ENCODE measurements at places on chromosomes 7 and 10. TPM values are rescaled to one million over a fixed set of nuclear protein-coding genes. Genes with fewer than 3 reads are reported as not detected.

Gene EBLN1
- not detected for polyA plus RNA-seq

Gene CYP2W1
- 3.3 TPM for polyA plus RNA-seq

Gene GPR26
- polyA plus RNA-seq, result 0.05 TPM

Gene GRK5
- polyA plus RNA-seq, result 18.6 TPM

GRCh38 chr7:42978496-42978895 is 46.3 kb downstream of the MRPL32 start:
- DNase-seq, result no peak

DNA sequence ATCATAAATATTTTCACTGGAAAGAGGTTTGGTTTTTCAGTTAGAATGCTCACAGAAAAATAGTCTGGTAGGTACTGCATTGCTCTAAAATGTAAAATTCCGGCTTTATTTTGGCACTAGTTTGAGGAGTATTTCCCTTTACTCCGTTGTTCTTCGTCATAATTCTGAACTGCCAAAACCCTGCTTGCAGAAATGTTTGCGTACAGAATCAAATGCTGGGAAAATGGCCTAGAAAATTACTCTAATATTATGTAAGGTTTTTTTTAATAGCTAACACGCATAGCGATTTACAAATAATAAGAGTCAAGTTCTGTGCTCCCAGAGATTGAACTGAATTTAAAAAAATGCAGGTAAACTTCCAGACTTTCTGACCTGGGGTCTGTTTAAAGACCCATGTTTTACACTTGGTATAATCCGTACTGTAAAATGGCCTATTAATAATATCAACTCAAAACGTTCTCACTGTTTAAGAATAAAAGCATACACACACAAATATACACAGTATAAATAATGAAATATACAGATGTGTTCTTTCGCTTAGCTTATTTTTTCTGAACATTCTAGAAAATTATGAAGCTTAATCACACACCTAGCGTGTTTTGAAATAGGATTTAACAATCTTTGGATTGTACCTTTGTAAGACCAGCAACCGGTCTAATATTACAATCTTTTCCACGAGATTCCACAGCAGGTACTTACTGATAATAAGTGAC is 23.5 kb upstream of the ANLN start:
- no peak for DNase-seq

GRCh38 chr10:60737242-60737641 is 41.0 kb upstream of the CDK1 start:
- no peak for DNase-seq

- no peak for DNase-seq
These were observed 120.6 kb downstream of the SAMD9 start for GRCh38 chr7:92997152-92997551.

DNA sequence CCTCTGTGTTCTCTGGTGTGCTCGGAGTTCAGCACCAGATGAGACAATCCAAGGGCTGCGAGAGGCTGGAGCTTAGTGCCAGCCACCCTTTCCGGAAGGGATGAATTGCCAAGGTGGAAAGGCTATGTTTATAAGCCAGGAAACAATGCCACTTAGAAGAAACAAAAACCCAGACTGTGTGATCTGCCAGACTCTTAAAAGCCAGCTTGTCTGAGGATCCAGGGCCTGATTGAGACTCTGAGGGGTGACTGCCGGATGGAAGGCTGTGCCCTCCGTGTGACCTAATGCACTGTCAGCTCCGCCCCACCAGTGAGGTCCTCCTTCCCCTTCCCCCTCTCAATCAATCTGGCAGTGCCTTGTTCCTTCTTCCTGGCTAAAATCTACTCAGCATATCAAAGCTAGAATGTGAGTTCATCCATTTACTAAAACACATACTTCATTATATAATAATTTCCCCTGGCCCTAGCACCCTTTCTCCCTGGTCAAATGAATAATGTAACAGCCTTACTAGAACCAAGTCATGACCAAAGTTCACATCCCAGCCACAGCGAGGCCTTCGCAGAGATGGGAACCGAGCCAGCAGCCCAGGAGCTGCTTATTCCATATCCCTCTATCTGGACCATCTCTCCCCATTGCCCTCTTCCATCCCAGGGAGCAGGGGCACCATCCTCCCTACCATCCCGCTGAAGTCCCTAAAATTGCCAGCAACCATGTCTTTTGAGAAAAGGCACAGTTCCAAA is 25.5 kb downstream of the FAM107B start:
- DNase-seq, result no peak

Gene FAM237B
- polyA plus RNA-seq, result 0.33 TPM

DNA sequence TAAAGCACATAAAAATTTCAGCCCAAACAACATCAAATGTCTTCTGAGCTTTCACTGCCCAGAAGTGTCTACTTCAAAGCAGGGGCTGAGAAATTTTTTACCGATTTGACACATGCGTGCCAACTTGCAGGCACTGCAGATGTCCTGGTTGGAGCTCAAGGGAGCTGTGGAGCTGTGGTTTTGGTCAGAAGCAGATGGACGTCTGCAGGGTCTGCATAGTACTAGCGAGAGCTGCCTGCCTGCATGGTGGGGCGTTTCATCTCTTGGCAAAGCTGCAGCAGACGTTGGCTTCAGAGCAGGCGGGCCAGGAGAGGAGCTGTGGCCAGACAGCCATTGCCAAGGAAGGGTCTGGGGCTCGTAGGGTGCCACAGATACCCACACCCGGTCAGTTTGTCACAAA is 296.7 kb downstream of the GLRX3 start:
- no peak for DNase-seq

- no peak for DNase-seq
These were observed 16.0 kb upstream of the RBM20 start for GRCh38 chr10:110628161-110628560.

GRCh38 chr7:116145245-116145852 is 65.0 kb upstream of the TES start:
- no peak for DNase-seq

- no peak for DNase-seq
These were observed 76.8 kb downstream of the GATA3 start for GRCh38 chr10:8130973-8131911.

GRCh38 chr10:88660598-88660884 is 3.7 kb upstream of the LIPF start:
- no peak for DNase-seq

Gene INHBA
- polyA plus RNA-seq, result 4.0 TPM

DNA sequence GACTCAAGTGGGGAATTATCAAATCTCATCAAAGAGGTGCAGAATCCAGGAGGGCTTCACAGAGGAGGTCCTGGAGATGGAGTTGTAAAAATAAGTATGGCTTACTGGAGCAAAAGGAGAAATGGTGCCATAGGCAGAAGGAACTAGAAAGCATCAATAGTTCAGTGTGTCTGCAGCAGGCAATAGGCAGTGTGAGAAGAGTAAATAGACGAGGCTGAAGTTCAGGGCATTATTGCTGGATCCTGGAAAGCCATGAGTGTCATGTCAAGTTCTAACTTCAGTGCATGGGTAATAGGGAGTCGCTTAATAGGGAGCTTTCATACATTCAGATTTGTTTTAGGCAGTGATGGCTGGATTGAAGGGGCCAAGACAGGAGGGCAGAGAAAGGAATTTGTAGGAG is 39.3 kb downstream of the CYP26A1 start:
- DNase-seq, result no peak

- no peak for DNase-seq
These were observed 256.7 kb upstream of the DGKB start for GRCh38 chr7:15159261-15159660.

- DNase-seq, result no peak
These were observed 110.7 kb downstream of the SEMA3A start for GRCh38 chr7:84083846-84084245.

DNA sequence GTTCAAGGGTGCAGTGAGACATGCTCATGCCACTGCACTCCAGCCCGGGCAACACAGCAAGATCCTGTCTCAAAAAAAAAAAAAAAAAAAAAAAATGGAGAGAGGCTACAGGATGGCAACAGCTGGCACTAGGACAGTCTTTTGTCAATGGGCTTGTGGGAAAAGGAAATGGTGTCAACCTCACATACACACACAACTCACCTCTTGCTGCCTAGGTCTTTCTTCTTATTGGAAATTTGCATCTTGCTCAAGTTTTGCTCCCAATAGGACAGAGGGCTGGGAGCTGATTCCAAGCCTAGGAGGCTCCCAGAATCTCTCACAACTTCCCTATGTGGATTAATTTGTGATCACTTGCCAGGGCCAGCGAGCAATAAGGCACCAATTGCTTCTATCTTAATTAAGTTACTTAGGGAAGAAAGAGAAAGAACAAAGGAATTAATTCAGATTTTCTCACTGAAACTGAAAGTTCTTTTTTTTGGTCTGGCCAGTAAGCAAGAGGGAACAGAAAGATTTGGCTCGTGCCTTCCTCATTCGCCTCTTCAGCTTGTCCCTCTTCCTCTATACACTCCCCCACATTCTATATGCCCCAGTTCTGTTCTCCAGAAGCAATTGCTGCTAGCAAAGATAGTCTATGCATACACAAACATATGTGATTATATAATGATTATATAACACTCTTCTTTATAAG is 33.8 kb downstream of the MAP3K8 start:
- no peak for DNase-seq

GRCh38 chr7:133746847-133747246 is 380.3 kb upstream of the LRGUK start:
- no peak for DNase-seq

DNA sequence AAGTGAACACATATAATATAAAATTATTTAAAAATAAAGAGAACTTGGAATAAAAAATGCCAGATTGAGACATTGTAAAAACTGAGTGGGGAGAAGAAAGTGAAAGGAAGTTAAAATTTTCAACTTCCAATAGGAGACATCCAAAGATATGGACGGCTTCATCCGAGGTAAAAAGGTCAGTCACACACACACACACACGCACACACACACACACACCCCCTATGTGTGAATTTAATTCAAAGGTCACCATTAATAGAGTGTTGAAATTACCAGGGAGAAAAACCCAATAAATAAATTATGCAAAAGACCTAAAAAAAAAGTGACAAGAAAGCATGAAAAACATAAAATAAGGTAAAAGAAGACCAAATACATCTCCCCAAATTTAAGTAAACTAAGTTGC is 131.0 kb upstream of the DNAJB12 start:
- no peak for DNase-seq

Gene SLC29A3
- polyA plus RNA-seq, result 9.2 TPM

DNA sequence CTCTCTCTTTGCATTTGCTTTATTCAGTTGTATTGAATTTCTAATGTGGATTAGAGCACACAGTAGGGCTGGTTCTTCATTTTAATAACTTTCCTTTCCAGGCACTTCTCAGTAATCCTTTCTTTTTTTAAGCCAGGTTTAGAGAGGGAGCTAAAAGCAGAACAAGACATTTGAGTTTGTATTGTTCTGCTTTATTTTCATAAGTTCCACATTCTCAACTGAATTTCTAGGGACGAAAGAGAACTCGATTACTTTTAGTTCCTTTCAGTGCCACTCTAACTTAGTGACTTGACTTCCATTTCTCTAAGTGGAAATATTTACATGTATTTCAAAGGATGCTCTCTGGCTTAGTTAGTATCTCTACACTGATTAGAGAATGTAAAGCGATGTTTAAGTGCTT is 145.6 kb downstream of the EXOC4 start:
- no peak for DNase-seq

All from renal pelvis (tissue), 12 donors.